ENCODE measurements at places on chromosomes 5 and 9. TPM values are rescaled to one million over a fixed set of nuclear protein-coding genes. Genes with fewer than 3 reads are reported as not detected.

DNA sequence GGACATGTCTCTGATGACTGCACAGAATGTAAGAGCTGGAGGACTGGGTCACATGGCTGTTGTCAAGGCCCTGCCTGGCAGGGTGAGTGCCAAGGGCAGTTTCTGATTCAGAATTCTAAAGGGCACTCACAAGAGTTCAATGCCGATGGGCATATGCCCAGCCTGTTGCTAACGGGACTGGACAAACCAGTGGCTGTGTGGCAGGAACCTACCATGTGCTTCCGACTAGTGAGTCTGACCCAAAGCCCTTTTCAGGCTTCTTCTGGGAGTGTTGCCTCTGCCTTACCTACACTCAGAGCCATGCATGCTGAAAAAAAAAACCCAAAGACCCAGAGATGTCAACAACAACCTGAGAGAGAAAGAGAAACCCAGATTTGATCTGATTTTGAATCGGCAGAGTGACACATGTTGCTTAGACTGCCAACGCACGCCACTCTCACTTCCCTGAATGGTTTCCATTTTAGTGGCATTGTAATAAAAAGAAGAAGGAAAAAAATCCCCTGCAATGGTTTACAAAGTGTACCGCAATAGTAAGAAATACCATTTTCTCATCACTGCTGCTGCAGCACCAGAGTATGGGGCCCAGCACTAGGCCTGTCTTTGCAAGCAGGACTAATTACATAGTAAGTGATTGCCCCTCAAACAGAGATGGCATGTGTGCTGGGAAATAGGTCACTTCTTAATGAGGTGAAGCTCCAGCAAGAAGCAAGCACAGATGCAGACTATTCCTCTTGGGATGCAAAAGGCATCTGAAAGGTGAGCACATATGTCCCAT is 194.3 kb downstream of the PALM2AKAP2 start:
- no peak for DNase-seq

GRCh38 chr9:136952876-136953770 is 1.1 kb downstream of the LCN12 start:
- no peak for DNase-seq

DNA sequence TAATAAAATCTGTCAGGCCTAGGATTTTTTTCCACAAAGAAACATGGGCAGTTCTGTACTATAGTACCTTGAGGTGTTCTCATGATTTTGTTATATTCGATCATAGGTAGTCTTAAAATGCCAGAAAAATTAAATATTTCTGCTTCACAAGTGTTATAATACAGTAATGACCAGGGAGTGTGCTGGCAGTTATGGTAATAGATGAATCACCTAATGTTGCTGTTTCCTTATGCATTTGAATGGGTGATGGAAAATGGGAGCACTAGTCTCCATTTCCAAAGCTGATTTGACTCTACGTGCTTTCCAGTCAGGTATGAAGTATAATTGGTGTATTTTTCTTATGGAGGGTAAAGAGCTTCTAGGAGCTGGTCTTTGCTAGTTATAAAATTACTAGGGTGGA is 23.8 kb downstream of the OGN start:
- no peak for DNase-seq

GRCh38 chr5:112419986-112420864 is 1.1 kb upstream of the EPB41L4A start:
- DNase-seq: peak; percentile 41

- DNase-seq: peak; percentile 54
These were observed 7.4 kb upstream of the MOB3B start for GRCh38 chr9:27537027-27537435.

GRCh38 chr5:140671472-140672125 is 1.8 kb downstream of the DND1 start:
- DNase-seq: no peak

DNA sequence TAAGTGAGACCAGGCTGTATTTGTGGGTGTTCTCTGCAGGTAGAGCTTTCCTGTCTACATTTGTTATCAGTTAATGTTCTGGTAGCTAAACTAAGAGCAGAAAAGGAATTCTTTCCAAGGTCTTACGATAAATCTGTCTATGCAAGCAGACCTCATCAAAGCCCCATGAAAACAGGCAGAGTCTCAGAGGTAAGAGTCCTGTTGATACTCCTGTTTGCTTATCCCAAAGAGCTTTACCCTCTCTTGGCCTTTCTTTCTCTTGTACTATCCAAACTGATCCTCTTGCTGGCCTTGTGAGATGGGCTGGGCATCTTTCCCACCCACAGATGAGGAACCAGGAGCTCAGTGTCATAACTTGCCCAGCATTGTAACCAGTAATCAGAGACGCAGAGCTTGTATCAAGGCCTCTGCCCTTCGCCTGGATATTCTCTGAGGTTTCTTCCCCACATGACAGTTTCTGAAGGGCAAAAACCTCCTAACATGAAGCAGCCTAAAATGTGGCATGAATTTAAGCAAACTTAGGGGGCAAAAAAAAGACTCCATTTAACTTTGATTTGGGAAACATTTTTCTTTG is 33.5 kb downstream of the PRKACG start:
- no peak for DNase-seq

GRCh38 chr5:92309336-92309991 is 926.3 kb upstream of the ARRDC3 start:
- DNase-seq: peak; percentile 11

DNA sequence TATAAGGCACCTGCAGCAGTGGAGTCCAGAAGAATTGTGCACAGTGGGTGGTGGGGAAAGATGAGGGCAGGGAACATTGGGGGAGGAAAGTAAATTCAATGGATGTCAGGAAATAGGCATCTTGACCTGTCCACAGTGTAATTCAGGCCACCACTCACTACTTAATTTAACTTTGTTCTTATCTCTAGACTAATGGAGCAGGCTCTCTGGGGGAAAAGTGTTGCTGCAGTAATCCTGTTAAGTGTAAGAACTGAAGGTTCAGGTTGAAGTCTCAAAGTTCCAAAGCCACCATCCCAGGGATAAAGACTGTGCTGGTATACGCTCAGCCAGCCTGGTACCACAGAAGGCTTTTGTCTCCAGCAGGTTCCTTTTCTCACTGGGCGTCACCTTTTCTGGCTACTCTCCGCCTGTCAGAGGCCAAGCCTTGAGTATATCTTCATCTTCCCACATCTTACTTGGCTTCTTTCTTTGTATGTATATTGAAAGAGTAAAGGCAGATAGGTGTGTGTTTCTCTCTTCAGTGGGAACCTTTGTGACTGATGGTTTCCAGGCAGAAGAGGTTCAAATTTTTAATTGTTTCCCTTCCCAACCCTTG is 150.9 kb upstream of the DMRT1 start:
- DNase-seq: no peak

DNA sequence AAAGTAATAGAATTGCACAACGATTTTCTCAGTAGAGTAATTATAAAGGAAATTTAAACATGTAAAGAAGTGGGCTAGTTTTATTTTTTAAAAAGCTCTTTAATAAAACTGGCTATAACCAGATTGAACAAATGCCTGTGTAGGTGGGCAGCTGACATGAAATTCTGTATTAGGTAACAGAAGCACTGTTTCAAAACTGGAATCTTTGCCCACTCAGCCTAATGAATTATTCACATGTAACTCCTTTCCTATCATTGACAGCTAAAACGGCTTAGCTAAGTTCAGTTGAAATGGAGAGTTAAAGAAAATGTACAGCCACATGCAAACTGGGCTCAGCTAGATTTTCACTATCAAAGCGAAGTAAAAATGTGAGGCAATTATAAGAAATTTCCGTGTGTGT is 1300.1 kb upstream of the ACO1 start:
- DNase-seq: no peak

DNA sequence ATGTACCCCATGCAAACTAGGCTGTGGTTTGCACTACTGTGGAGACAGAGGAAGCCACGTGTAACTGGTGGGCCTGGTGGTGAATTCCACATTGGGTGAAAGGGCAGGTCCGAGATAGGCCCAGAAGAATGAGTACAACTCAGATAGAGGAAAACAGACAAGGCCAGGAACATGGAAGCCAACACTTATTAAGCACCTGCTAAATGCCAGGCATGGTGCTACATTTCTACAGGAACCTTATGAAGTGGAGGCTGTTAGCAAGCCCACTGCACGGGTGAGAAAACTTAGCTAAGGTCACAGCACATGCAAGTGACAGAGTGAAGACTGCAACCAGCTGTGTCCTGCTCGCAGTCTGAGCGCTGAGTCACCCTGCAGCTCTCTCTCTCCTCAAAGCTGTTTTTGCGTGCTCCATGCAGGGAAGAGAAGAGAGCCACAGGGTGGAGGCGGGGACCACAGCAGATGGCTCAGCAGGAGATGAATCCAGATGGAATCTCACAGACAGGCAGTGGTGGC is 65.5 kb upstream of the SPTLC1 start:
- peak; percentile 20 for DNase-seq

DNA sequence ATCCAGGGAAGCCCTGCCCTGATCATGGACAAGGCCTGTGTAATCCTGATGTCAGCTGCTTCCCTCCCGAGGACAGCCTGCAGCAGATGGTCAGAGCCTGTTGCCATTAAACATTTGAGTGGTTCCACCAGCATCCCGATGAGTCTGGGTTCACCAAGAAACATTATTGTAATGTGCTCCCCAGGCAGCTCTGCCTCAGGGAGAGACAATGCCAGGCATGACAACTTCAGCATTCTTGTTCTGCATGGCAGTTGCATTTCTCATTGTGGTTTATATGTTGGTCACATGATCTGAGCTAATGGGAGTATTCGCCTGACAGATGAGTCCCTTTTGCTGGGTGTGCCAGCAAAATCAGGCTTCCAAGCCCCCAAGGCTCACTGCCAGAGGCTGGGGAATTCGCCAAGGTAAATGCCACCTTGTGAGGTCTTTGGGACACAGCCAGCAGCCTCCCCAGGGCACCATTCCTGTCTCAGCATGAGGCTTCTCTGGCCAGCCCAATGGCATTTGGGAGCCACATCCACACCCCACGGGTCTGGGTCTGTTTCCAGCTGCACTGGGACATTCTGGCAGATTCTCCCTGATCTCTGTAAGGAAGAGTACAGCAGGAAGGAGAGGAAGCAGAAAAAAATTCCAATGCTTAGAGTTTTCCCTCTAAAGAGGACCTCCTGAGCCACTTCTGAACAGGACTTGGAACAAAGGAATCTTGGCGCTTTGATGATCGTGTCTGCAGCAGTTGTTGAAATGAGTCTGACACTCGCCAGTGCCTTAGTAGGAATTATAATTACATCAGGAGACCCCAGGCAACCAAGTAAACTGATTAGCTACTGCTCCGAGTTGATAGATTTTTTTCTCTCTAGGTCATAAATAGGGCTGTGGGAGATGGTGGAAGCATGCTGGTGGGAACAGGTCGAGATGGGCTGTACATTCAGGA is 18.7 kb downstream of the KCNIP1 start:
- DNase-seq: no peak

- DNase-seq: no peak
These were observed 75.6 kb downstream of the ST8SIA4 start for GRCh38 chr5:100827481-100827889.

The TSLP gene
- not detected for total RNA-seq

The CBY3 gene
- not detected for total RNA-seq

The CLINT1 gene
- 64.0 TPM for total RNA-seq

The MYMK gene
- total RNA-seq: not detected

The LMAN2 gene
- 94.5 TPM for total RNA-seq

The WNT8A gene
- total RNA-seq: not detected

The SOHLH1 gene
- total RNA-seq: 0.32 TPM

The NOTCH1 gene
- 0.35 TPM for total RNA-seq

All from HepG2 (cell line).